Endothelial cell (in vitro differentiated cells): ENCODE measurements at places on chromosomes 12 and 14.

DNA sequence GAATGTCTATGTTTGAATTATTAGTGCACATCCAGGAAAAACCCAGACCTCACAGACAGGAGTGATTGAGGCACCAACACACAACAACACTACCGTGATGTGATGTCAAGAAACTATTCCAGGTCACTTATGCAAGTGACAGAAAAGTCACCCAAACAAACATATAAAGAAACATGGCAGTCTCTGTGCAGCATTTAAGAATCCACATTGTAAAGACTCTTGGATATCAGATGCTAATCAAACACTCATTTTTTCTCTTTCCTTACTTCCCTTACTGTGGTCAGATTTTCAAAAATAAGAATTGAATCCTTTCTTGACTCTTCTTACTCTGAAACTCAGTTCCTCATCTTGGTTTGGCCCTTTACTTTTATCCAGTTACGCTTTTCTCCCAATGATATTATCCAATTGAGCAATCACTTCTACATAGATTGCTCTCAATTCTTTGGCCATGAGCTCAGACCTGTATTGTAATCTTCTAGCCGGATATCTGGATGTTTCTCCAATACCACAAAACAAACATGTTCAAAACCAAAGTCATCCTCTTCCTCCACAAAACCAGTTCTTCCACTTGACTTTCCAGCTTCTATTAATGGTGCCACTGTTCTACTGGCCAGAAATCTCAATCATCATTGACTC is 115.4 kb downstream of the DUSP6 start:
- no peak for DNase-seq

GRCh38 chr12:70719672-70720420 is 82.6 kb upstream of the PTPRB start:
- peak; percentile 74 for DNase-seq

DNA sequence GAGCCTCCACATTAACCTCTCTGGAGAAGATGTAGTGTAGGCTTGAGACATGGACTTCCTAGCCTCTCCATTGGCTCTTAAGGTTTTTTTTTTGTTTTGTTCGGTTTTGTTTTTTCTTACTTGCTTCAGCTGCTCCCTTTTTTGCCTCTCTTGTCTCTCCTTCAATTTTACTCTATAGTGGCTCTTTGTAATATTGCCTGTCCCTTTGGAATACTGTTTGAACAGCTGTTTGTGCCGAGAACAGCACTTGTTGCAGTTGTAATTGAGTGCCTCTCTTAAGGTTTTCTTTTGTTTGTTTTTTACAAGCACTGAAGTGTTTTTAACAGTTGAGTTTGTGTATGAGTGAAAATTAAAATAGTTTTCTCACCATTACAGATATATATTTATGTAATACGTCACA is 567.7 kb downstream of the LRFN5 start:
- no peak for DNase-seq

DNA sequence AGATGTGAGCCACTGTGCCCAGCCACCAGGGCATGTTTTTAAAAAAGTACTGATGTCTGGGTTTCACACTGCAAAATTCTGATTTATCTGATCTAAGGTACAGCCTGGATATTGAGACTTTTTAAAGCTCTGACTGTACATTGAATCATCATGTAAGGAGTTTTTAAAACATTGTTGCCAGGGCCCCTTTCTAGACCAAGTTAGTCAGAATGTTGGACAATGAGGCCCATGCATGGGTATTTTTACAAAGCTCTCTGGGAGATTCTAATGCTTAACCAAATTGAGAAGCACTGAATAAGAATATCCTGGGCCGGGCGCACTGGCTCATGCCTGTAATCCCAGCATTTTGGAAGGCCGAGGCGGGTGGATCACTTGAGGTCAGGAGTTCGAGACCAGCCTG is 16.7 kb downstream of the TMEM19 start:
- no peak for DNase-seq

DNA sequence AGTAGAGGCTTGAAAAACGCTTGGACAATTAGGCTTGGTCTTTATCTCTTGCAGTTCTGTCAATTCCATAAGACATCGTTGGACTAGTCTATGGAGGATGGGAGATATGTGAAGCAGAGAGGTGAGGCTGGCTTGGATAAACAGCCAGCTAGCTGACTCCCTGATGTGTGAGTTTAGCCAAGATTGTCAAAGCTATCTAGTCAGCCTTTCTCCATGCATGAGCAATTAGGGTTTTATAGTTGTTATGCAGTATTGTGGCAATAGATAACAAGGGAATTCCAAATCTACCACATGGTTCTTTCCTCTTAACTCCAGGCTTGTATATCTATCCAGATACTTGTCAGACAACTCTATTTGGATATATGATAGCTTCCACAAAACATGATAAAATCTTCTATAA is 153.6 kb upstream of the NRXN3 start:
- DNase-seq = no peak

DNA sequence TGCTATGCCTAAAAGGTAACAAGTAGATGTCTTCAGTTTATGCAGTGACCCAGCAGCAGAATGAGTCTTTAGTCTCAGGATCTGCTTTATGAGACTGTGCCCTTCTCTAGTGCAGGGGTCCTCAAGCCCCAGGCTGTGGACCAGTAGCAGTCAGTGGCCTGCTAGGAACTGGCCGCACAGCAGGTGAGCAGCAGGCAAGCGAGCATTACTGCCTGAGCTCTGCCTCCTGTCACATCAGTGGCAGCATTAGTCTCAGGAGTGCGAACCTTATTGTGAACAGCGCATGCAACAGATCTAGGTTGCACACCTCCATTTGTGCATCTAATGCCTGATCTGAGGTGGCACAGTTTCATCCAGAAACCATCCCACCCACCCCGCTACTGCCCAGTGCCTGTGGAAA is 38.4 kb downstream of the LRP6 start:
- no peak for DNase-seq

DNA sequence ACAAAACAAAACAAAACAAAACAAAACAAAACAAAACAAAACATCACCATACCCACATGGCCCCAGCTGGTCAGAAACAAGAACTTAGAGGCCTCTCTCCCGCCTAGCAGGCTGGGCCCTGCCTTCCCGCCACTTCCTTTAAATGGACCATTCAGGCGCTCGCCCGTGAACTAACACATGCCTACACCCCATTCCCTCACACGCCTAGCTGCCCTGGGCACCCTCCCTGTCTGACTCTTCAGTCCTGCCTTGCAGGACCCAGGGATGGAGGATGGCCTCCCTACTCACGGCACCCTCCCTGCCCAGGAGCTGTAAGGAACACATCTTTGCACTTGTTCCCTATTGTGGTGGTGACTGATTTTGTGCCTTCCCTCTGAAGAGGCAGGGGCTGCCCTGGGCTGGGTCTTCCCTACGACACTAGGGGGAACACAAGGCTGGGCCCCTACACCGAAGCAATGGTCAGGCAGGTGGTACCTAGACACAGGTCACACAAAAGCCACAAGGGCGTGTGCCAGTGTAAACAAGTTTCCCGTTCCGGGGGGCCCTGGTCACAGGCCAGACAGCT is 21.5 kb downstream of the P2RX2 start:
- DNase-seq = no peak

- no peak for DNase-seq
Observed at GRCh38 chr14:44700184-44700583, 193.1 kb upstream of the FSCB start.

DNA sequence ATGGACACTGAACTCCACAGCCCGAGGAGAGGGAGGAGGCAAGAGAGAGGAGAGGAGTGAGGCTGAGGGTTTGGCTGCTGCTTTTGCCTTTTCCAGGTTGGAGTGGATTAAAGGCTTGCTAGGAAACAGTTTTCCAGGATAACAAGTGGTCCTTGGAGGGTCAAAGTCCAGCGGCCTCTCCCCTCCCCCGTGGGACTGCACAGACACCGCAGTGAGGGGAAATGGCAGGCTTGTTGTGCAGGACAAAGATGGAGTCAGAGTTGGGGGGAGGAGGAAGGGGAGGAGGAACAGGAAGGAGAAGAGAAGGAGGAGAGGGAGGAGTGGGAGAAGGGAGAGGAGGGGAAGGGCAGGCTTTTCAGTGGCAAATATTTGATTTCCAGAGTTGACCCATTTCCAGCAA is 245.5 kb downstream of the RBM19 start:
- DNase-seq = no peak

- DNase-seq = no peak
Observed at GRCh38 chr14:26213846-26214575, 383.8 kb downstream of the NOVA1 start.

DNA sequence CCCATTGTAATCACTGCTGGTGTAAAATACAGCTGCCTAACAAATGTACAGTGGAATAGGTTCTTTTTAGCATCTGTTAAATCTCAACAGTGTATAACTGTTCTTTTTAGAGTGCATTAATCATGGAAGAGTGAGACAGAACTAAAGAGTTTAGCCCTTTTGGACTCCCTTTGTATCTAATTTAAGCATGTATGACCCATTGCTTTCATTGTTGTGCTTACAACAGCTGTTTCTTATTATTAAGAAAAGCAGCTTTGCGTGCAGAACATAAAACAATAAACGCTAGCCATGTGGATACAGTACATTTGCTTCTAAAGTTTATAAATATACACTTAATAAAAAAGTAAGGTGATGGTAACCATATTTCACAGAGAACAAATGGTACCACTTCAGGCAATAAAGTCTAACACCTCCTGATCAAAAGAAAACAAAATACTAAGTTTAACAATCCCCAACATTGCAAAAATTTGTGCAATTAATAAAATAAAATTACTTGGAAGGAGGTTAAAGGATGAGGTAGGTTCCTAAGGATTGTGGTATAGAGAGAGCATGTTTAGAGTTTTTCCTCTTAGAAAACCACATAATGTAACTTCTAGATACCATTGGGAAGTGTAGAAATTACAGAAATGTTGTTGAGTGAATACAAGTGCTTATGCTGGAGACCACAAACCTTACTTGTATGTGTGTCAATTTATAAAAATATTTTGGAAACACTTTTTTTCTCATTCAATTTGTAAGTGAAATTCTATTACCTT is 448.7 kb downstream of the SLC6A15 start:
- no peak for DNase-seq

DNA sequence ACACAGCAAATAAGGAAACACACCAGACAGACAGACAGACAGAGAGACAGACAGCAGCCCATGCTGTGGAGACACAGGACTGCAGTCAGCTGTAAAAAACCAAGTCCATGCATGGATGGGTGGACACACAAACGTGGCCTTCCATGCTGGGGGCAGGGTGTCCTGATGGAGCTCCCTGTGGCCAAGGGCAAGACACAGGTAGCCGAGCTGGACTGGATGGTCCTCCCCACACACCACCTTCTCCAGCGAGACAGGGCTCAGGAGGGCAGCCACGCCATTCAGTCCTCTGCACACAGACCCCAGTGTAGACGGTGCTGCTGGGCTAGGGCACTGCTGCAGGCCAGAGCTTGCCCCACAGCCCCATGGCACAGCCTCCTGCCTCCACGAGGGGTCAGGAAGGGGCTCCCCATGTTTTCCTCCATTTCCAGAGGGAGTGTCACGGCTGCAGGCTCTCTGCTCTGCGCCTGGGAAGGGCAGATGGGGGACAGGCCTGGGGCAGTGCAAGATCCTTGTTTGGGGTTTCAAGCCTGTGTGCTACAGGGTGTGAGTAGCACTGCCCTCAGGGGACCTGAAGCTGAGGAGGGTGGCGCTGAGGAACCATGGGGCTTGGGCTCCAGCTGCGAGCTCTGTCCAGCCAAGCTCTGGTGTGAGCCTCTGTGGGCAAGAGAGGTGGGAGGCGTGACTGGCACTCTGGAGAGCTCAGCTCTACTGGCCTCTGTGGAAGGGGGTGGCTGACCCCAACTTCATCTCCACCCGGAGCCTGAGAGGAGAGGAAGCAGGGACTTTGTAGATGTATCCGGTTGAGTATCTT is 67.9 kb downstream of the GALNT9 start:
- no peak for DNase-seq

- DNase-seq = no peak
Observed at GRCh38 chr14:50123062-50123461, 6.7 kb upstream of the VCPKMT start.

DNA sequence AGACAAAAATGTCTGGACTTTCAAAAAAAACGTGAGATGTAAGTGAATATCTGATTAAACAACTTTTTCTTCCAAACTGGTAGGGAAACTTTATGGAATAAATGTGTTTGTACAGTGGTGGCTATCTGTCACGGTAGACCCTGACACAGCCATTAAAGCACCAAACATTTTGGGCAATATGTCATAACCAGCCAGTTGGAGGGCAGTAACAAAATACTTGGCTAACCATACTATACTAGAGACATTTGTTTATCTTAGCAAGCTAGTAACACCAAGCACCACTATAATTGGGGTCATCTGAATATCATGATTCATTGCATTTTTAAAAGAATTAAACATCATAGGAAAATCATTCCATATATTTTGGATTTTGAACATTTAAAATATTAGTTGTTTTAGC is 6.0 kb upstream of the MYF6 start:
- DNase-seq = no peak

GRCh38 chr14:101187816-101188570 is 284.5 kb upstream of the RTL1 start:
- DNase-seq = no peak

GRCh38 chr12:106082216-106083175 is 56.3 kb downstream of the NUAK1 start:
- no peak for DNase-seq

DNA sequence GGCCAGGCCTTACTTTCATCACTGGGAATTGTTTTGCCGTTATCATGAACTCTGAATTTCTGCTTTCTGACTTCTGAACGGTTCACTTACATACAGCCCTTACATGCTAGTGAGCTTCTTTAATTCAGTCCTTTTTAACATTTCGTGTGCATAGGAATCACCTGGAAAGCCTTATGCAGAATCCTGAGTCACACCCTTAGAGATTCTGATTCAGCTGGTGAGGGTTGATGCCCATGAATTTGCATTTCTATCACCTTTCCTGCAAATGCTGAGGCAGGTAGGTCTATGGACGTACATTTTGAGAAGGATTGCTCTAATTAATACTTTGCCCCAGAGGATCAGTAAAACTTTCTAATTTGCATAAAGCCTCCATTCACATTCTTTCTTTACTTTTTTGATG is 44.0 kb downstream of the PPHLN1 start:
- DNase-seq = no peak

DNA sequence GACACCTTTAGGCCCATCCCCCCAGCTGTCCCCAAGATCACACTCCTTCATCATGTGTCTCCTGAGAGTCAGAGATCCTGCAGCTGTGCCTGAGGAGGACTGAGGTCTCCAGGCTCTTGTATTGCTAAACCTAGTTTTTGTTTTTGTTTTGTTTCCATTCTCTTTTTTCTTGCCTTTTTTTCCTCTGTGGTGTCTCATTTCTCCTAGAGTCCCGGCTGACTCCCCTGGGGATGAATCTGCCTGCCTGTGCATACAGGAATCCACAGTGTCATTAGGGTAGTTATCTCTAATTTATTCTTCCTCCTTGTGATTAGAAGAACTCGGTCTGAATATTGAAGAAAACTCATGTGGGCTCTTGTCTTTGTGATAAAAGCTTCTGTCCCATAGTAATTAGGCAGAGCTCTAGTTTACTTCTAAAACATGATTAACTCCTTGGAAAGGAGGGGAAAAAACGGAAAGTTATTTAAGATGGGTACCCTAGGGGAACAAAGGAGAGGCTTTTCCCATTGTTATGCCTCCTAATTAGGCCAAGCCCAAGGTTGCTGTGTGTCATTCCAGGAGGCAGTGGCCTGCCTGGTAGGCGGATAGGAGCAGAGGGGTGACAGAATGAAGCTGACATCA is 343.2 kb downstream of the ZFP36L1 start:
- DNase-seq = no peak
